ENCODE measurements at places on chromosomes 2 and 18. TPM values are rescaled to one million over a fixed set of nuclear protein-coding genes. Genes with fewer than 3 reads are reported as not detected.

The TEX44 gene
- 10.6 TPM for total RNA-seq

The RSAD2 gene
- total RNA-seq = 8.3 TPM

- no peak for DNase-seq
- no peak overlapping the region for H3K4me3 ChIP-seq
- H3K27ac ChIP-seq = no peak overlapping the region
- H3K27me3 ChIP-seq = no peaks in the 10 kb centered on the region
- H3K36me3 ChIP-seq = no peaks in the 10 kb centered on the region
Measured at GRCh38 chr2:157432475-157433106, 11.3 kb downstream of the CYTIP start.

GRCh38 chr2:53519918-53520841 is 247.4 kb upstream of the CHAC2 start:
- no peak for DNase-seq
- H3K4me1 ChIP-seq = no peaks in the 10 kb centered on the region
- H3K27me3 ChIP-seq = no peaks in the 10 kb centered on the region
- H3K4me3 ChIP-seq = no peak overlapping the region
- H3K36me3 ChIP-seq = no peaks in the 10 kb centered on the region
